ENCODE measurements at places on chromosomes 3 and 15. TPM values are rescaled to one million over a fixed set of nuclear protein-coding genes. Genes with fewer than 3 reads are reported as not detected.

Gene CADPS
- total RNA-seq: not detected

Gene GTPBP8
- total RNA-seq: 26.4 TPM

Gene RBM15B
- 38.3 TPM for total RNA-seq

Gene ADPRH
- 8.7 TPM for total RNA-seq

Gene GOLGA8S
- 0.13 TPM for total RNA-seq

Gene IQSEC1
- total RNA-seq: 83.7 TPM

Gene ABHD6
- 28.7 TPM for total RNA-seq

Gene SLC28A1
- under 0.01 TPM for total RNA-seq

Gene WDR72
- total RNA-seq: not detected

Gene DCBLD2
- total RNA-seq: 19.4 TPM

Gene SH2D7
- not detected for total RNA-seq

Gene CHRM5
- 0.13 TPM for total RNA-seq

Gene C3orf80
- not detected for total RNA-seq

Gene BUB1B
- total RNA-seq: 20.2 TPM

Gene PLXNA1
- 14.1 TPM for total RNA-seq

Gene HES1
- total RNA-seq: 71.8 TPM

Gene SEMA5B
- under 0.01 TPM for total RNA-seq

- DNase-seq: no peak
These were observed 25.5 kb downstream of the GLDN start for GRCh38 chr15:51366920-51367319.

DNA sequence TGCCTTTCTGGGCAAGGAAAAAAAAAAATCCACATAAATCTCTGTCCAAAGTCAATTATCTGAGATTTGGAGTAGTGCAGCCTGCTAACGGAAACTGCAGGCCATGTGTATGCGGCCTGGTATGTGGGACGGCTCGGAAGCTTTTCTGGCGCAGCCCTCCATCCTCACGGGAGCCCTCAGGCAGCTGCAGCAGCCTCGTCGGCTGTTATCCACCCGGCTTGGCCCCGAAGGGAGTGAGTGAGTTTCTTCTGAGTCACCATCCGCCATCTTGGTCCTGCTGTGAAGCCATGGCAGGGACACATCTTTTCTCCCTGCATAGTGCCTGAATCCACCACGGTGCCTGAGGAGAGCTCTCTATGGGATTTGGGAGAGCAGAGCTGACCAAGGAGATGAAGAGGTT is 62.8 kb downstream of the POLR2M start:
- DNase-seq: no peak

- peak; percentile 17 for DNase-seq
These were observed 38.8 kb upstream of the CLDN18 start for GRCh38 chr3:137970914-137971831.

DNA sequence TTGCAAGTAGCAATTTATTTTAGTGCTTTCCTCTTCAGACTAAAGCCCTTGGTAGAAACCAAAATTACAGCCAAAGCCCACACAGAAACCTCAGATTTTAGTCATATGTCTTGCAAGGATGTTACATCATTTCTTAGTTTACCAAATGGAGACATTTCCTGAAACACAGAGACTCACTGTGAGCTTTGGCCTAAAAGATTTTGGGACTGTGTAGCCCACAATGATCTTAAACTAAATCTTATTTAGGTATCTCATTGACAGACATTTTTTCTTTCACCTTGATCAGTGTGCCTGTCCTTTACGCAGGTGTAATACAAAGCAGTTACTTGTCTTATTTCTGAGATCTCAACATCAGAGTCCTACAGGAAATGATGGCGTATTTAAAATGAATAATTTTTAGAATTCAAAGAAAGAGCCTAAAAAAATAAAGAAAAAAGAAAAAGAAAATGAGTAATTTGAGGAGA is 27.8 kb upstream of the AP4E1 start:
- no peak for DNase-seq

GRCh38 chr3:130242850-130243569 is 102.5 kb upstream of the COL6A5 start:
- DNase-seq: no peak

DNA sequence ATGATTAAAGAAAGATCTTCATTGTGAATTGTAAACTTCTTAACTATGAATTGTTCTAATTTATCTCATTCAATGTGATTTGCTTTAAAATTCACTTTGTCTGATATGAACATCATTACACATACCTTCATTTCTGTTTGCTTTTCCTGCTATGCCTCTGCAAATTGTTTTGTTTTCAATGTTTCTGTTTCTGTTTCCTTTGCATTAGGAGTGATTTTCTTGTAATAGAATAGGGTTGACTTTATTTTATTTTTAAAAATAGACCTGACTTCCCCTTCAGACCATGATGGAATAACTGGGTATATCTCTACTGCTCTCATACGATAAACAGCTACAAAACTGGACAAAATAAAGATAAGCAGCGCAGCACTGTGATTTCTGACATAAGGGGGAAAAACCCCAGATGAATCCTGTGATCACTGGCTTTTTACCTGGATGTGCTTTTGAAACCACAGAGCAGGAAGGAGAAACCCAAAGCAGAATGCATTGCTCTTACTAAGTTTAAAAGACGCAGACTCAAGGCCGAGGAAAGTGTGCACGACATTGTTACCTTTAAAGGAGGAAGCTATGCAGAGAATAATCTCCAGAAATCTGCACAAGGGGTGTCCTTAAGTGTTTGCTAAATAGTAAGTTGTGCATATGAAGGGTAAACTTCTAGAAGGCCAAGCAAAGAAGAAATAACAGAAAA is 420.2 kb downstream of the TBC1D5 start:
- no peak for DNase-seq

GRCh38 chr3:185824051-185825005 is 514 bp downstream of the IGF2BP2 start:
- DNase-seq: peak; percentile 29

DNA sequence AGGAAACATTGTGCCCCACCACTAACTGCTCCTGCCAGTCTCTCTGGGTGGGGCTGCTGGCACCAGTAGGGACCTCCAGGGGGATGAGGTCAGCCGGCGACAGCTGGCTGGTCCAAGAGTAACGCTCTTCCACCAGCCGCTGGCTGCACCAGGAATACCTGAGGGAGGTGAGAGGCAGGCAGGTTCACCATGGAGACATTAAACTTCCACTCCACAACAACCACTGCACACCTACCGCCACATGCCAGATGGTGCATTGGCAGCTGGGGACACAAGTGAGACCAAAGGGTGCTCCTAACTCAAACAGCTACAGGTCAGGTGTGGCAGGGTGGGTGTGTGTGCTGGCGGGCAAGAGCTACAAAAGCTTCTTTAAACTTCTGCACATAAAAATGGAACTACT is 4.5 kb downstream of the POLG start:
- no peak for DNase-seq

- DNase-seq: no peak
These were observed 40.9 kb downstream of the FBN1 start for GRCh38 chr15:48604567-48604966.

DNA sequence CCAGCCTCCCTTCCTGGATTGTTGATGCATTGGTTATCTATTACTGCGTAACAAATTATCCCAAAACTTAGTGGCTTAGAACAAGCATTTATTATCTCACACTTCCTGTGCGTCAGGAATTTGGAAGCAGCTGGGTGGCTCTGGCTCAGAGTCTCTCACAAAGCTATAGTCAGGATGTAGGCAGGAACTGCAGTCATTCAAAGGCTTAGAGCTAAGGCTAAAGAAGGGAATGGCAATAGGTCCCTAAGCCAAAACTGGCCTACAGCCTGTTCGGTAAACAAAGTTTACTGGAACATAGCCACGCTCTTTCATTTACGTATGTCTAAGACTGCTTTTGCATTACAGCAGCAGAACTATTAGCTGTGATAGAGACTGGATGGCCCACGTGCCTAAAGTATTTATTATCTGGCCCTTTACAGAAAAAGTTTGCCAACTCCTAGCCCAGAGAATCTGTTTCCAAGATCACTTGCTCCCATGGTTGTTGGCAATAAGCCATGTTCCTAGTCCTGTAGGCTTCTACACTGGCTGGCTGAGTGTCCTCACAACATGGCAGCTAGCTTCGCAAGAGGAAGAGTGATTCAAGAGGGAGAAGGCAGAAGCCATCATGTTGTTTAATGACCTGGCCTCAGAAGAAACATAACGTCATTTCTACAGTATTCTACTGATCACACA is 132.4 kb downstream of the SNRK start:
- peak; percentile 95 for DNase-seq

DNA sequence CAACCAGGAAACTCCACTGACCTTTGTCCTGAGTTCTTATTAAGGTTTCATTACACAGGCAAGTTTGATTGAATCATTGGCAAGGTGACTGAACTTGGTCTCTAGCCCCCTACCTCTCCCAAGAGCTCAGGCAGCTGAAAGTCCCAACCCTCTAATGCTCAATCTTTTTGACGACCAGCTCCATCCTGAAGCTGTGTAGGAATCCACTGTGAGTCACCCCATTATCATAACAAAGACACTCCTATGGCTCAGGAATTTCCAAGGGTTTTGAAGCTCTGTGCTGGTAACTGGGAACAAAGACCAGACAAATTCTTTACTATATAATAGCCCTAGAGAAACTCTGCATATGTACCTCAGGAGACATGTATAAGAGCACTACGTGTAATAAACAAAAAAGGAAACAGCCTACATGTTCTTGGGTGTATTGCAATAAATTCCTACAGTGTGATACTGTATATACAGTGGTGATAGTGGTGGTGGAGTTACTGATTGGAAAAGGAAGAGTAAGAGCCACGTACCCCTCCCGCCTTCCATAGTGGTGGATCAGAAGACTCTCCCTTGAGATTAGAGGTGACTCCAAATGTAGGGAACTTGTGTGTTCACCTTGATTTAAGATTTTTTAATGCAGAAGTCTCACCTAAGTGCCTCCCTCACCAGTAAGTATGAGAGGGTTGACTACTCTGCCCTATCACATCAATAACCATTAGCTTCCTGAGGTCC is 116.6 kb downstream of the ST8SIA2 start:
- no peak for DNase-seq

GRCh38 chr3:66259566-66260255 is 38.9 kb downstream of the SLC25A26 start:
- peak; percentile 40 for DNase-seq

- peak; percentile 33 for DNase-seq
These were observed 10.7 kb upstream of the CNTN6 start for GRCh38 chr3:1082108-1082507.

- DNase-seq: no peak
These were observed 10.0 kb upstream of the PTPN9 start for GRCh38 chr15:75589071-75589470.

GRCh38 chr15:78943692-78944091 is 1.2 kb downstream of the CTSH start:
- no peak for DNase-seq

- no peak for DNase-seq
These were observed 9.8 kb upstream of the SEMA4B start for GRCh38 chr15:90191344-90191687.

DNA sequence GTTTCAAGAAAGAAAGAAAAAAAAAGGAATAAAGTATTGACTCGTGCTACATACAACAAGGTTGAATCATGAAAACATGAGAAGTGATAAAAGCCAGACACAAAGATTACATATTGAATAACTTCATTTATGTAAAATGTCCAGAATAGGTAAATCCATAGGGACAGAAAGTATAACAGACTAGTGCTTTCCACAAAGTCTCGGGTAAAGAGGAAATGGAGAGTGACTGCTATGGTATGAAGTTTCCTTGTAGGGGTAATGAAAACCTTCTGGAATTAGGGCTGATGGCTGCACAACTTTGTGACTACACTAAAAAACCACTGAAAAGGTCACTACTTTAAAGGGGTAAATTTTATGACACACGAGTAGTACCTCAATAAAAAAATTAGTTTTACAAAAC is 13.0 kb downstream of the LRRFIP2 start:
- DNase-seq: no peak

GRCh38 chr3:185024966-185025365 is 127.9 kb downstream of the C3orf70 start:
- no peak for DNase-seq

DNA sequence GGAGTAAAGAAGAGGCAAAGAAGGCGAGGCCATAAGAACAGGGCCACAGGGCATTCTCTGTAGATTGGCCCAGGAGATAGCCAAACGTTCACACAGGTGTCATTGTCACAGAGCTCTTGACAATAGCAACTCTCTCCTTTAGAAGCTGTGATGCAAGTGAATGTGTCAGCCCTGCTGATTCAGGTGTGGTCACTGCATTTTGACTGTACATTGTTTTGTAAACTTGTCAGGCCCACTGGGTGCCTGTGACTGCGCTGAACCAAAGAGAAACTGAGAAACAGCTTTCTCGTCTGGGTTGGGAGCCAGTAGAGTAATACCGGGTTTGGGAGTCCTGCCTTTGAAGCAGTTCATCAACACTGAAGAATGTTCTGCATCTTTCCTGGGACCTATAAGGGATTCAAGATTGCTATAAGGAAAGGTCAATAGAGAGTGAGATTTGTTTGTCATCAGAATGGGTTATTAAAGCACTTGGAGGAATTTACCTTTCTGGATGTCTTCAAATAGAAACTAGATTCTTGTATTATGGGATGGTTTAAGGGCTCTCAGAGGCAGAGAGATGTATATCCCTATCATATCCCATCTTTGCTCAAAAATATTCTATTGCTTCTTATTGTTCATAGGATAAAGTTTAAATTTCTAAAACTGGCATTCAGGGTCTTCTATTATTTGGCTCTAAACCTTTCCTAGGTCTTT is 45.4 kb downstream of the TMEM45A start:
- DNase-seq: no peak

- DNase-seq: peak; percentile 33
These were observed 131.2 kb upstream of the TRIM42 start for GRCh38 chr3:140546649-140547048.

GRCh38 chr15:62895905-62896316 is 146.6 kb upstream of the TPM1 start:
- no peak for DNase-seq

- DNase-seq: no peak
These were observed 326.7 kb upstream of the ROPN1 start for GRCh38 chr3:124318656-124319055.

GRCh38 chr3:157310329-157311052 is 126.2 kb upstream of the PTX3 start:
- no peak for DNase-seq

GRCh38 chr3:115838786-115839185 is 215.5 kb downstream of the GAP43 start:
- no peak for DNase-seq

- no peak for DNase-seq
These were observed 154.3 kb downstream of the KCNMB2 start for GRCh38 chr3:178690571-178690970.
